ENCODE measurements at places on chromosomes 12 and 14. TPM values are rescaled to one million over a fixed set of nuclear protein-coding genes. Genes with fewer than 3 reads are reported as not detected.

The SMIM10L1 gene
- total RNA-seq = 6.4 TPM

The CNIH1 gene
- total RNA-seq = 74.2 TPM

DNA sequence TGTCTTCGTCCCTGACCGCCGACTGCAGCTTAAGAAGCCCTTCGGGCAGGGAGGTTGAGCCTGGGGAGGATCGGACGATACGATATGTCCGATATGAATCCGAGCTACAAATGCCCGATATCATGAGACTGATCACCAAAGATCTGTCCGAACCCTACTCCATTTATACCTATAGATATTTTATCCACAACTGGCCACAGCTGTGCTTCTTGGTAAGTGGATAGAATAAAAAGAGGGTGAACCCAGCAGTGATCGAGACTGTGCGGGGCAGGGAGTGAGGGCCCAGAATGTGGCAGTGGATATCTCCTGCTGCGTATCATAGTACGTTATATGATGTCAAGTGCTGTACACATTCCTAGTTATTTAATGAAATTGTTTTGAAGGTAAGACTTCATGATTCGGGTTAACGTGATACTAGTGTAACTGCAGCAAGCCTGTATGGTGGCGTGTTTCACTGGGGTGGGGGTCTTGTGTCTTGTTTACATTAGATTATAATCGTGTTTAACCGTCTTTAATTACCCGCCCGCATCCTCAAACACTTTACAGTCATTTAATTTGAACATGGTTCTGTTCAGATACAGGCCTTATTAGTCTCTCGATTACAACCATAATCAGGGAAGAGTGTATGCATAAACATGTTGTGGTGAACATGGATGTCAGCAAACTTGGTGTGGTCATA is 1.3 kb downstream of the NAA30 start:
- H3K27me3 ChIP-seq = no peaks in the 10 kb centered on the region
- peak overlapping the region; percentile 50 for H3K4me3 ChIP-seq
- no peaks in the 10 kb centered on the region for H3K36me3 ChIP-seq
- no peak for DNase-seq
- H3K27ac ChIP-seq = peak overlapping the region; percentile 19

The PLEKHD1 gene
- not detected for total RNA-seq

DNA sequence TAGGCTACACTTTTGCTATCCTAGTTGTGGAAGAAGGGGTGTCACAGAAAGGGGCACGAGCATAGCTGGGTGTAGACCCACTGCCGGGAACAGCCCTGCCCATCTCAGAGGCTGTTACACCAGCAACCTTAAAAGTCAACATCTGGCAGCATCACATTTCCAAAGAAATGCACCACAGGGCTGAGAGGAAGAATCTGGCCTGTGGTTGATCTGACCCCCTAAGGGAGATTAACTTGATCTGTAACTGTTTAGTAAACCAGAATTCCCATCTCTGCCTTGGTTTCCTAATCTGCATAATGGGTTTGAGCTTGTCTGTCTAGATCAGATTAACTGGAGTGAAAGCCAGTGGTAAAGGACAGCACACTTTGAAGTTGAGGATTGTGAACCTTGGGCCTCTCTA is 1.3 kb downstream of the LRP1-AS start:
- peaks cover 47% of the 10 kb centered on the region for H3K4me1 ChIP-seq
- no peaks in the 10 kb centered on the region for H3K36me3 ChIP-seq
- H3K27ac ChIP-seq = peak overlapping the region; percentile 91
- H3K4me3 ChIP-seq = no peak overlapping the region
- no peaks in the 10 kb centered on the region for H3K27me3 ChIP-seq

DNA sequence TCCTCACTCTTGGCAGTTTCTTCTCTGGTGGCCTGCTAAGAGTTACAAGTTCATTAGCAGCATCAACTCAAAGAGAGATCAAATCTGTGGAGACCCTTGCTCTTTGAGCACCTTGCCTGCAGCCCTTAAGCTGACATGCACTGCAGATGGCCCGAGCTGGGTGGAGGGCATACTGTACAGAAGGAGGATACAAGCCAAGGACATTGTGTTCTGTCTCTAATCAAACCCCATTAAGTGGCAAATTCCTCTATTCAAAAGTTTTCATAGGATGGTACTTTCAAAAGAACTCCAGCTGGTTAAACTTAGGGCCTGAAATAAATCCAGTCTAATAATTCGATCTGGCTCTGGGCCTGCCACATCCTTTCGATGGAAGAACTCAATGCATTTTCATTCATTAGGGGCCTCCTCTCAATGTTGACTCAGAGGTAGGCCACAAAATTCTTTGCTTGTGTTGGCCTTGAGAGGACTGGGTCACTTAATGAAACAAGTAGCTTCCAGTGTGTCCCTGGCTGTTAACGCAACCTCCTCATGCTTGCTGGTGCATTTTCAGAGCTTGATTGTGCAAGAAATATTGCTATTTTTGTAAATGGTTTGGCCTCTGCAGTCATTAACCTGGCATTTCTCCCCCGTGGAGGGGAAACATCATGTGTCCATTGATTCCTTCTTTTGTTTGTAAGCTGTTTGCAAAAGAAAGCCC is 318.2 kb downstream of the NUAK1 start:
- no peak overlapping the region for H3K27ac ChIP-seq
- H3K36me3 ChIP-seq = no peaks in the 10 kb centered on the region
- H3K27me3 ChIP-seq = no peaks in the 10 kb centered on the region
- peak; percentile 26 for DNase-seq
- H3K4me3 ChIP-seq = no peak overlapping the region

GRCh38 chr12:19177754-19178153 is 48.2 kb downstream of the PLEKHA5 start:
- H3K4me1 ChIP-seq = no peaks in the 10 kb centered on the region
- H3K36me3 ChIP-seq = no peaks in the 10 kb centered on the region
- H3K27me3 ChIP-seq = no peaks in the 10 kb centered on the region
- H3K27ac ChIP-seq = no peak overlapping the region
- no peak for DNase-seq

GRCh38 chr12:85626784-85627171 is 209.4 kb downstream of the RASSF9 start:
- no peaks in the 10 kb centered on the region for H3K27me3 ChIP-seq
- no peaks in the 10 kb centered on the region for H3K4me1 ChIP-seq
- no peak overlapping the region for H3K27ac ChIP-seq
- no peak for DNase-seq
- no peaks in the 10 kb centered on the region for H3K36me3 ChIP-seq

- H3K36me3 ChIP-seq = no peaks in the 10 kb centered on the region
- peak overlapping the region; percentile 47 for H3K4me3 ChIP-seq
- no peaks in the 10 kb centered on the region for H3K27me3 ChIP-seq
- H3K4me1 ChIP-seq = peaks cover 6% of the 10 kb centered on the region
Observed at GRCh38 chr12:53750812-53751335, 905 bp downstream of the CISTR start.

DNA sequence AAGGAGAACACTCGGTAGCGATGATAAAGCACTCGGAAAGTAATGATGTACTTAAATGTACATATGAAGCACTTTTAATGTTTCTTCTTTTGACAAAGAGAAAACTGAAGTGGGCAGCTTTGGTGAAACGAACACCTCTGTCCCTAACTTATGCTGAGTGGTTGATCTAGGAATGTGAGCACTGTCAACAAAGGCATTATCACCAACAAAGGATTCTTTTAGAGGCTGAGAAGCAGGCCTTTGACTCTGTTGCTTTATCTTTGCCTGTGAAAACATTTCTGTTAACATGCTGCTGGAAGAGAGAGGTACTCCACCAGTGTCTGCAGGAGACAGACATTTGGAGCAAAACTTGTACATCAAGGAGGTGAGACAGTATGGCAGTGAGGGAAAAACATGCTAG is 103.2 kb upstream of the VRK1 start:
- no peak for DNase-seq
- no peaks in the 10 kb centered on the region for H3K27me3 ChIP-seq
- no peaks in the 10 kb centered on the region for H3K36me3 ChIP-seq

The GNPTAB gene
- 17.3 TPM for total RNA-seq

DNA sequence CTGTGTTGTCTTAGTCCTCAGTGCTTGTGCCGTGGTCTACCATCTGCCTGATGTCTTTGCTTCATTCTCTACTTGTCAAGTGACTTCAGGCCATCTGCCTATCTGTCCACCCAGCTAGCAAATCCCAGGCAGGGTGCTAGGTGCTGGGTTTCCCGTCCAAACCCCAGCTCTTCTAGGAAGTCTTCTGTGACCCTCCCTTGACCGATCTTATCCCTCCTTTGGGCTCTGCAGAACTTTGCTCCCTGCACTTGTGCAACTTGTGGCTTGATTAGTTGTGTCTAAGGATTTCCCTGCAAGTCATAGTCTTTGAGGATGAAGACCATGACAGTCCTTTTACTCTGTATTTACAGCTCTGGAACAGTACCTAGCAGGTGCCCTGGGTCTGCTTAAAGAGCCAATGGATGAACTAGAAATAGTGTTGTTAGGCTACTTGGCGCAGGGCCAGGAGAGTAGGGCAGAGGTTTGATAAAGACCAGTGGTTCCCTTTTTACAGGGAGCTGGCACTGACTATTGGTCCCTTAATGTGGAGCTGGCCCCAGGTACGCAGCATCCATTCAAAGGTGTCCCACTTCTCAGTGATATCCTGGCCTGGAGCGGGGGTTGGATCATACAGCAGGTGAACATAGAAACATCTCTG is 60.1 kb downstream of the ADCK1 start:
- H3K27ac ChIP-seq = no peak overlapping the region
- H3K4me1 ChIP-seq = no peaks in the 10 kb centered on the region
- no peak for DNase-seq
- H3K36me3 ChIP-seq = no peaks in the 10 kb centered on the region
- no peak overlapping the region for H3K4me3 ChIP-seq
- H3K27me3 ChIP-seq = no peaks in the 10 kb centered on the region

DNA sequence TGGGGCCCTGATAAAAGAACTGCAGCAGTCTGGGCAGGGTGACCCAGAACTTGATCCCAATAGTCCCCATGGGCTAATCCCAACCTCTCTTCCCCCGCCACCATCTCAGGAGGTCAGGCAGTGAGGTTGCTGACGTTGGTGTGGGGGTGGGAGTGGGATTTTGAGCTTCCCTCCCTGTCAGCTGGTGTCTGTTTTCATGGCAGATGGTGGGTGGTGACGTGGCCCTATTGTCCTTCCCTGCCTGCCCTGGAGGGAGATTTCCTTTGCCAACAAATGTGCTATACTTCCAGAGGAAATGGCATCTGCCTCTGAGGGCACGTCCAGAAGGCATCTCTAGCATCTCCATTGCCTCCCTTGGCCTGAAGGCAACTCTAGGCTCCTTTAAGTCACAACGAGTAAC is 37.7 kb downstream of the NEUROD4 start:
- H3K27ac ChIP-seq = no peak overlapping the region
- H3K36me3 ChIP-seq = no peaks in the 10 kb centered on the region
- H3K4me1 ChIP-seq = no peaks in the 10 kb centered on the region
- no peaks in the 10 kb centered on the region for H3K27me3 ChIP-seq
- H3K4me3 ChIP-seq = no peak overlapping the region

GRCh38 chr12:130576371-130576816 is 139.7 kb downstream of the RIMBP2 start:
- no peaks in the 10 kb centered on the region for H3K36me3 ChIP-seq
- no peaks in the 10 kb centered on the region for H3K27me3 ChIP-seq
- no peak for DNase-seq

GRCh38 chr12:68815928-68816800 is 8.2 kb downstream of the MDM2 start:
- H3K27ac ChIP-seq = no peak overlapping the region
- DNase-seq = no peak
- no peaks in the 10 kb centered on the region for H3K27me3 ChIP-seq
- no peak overlapping the region for H3K4me3 ChIP-seq

The RALGAPA1 gene
- total RNA-seq = 80.1 TPM

DNA sequence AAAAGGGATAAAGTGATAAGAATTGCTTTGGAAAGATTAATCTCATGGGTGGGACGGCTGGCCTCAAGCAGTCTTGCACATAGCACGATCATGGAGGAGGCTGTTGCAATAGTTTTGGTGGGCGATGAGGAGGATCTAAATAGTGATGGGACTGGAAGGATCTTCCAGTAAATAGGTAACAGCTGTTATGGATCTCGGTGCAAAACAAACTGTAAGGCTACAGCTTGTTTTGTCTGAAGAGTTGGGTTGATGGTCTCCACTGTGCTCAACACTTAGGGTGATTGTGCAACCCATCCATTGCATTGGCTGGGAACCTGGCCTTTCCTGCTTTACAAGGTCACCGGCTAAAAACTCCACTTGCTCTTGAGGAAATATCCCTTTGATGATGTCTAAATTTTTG is 21.0 kb downstream of the IGF1 start:
- DNase-seq = no peak
- H3K27ac ChIP-seq = no peak overlapping the region
- no peaks in the 10 kb centered on the region for H3K27me3 ChIP-seq
- H3K4me1 ChIP-seq = peaks cover 2% of the 10 kb centered on the region
- H3K36me3 ChIP-seq = no peaks in the 10 kb centered on the region

The ETV6 gene
- total RNA-seq = 19.5 TPM

The CDKN3 gene
- total RNA-seq = 1.0 TPM

GRCh38 chr12:103556890-103557627 is 30.0 kb upstream of the STAB2 start:
- DNase-seq = no peak
- H3K4me3 ChIP-seq = no peak overlapping the region
- H3K27me3 ChIP-seq = no peaks in the 10 kb centered on the region
- no peaks in the 10 kb centered on the region for H3K4me1 ChIP-seq
- H3K36me3 ChIP-seq = no peaks in the 10 kb centered on the region

DNA sequence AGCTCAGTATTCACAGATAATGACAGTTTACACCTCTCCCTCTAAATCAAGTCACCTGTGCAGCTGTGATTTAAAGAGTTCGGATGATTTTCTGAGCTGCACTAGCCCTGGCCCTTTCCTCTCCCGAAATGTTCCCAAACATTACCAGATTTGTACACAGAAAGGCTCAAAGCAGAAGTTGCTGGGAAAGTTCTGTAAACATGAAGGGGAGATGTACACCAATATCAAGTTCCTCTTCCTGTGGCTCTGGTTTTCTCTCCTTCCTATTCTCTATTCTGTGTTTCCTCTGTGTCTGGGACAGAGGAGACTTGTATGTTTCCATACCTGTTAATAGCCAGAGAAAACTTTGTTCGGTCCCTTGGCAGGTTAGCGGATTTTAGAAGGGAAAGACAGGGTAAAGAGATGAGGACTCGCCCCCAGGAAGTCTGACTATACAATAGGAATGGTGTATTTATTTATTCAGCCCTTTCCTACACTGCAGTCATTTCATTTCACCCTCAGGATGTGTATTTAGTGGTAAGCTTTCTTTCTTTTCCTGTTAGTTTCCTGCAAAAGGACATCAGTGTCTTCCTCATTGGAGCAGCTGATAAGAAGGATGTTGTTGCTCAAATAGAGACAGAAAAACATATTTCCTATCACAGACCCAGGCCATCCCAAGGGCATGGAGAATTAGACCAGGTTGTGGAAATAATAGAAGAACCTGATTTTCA is 7.6 kb upstream of the NUMB start:
- H3K4me1 ChIP-seq = peaks cover 10% of the 10 kb centered on the region
- DNase-seq = no peak
- H3K36me3 ChIP-seq = no peaks in the 10 kb centered on the region
- H3K4me3 ChIP-seq = no peak overlapping the region

Data from ovary (tissue), 10 donors.